ENCODE measurements at places on chromosomes 5 and 9.

GRCh38 chr9:81490605-81491331 lies 198.6 kb downstream of the TLE1 start:
- peaks cover 43% of the 10 kb centered on the region for H3K27me3 ChIP-seq
- no peaks in the 10 kb centered on the region for H3K36me3 ChIP-seq
- H3K4me3 ChIP-seq = no peak overlapping the region
- peak; percentile 55 for DNase-seq
- H3K4me1 ChIP-seq = peaks cover 12% of the 10 kb centered on the region

DNA sequence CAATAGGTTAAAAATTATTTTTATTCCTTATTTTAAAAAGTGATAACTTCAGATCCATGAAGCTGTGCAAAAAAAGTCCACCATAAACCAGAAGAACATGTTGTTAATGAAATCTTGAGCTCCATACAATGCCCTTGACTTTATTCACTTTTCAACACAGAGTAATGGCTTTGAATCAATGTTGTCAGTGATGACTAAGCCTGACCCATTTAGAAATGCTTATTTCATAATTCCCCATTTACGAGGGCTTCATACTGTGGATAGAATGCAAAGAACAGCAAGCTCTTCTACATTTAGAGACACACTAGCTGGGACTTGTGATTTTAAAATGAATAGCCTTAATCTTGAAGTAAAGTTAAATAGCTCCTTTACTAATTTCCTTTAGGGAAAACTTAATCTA lies 25.7 kb upstream of the IL9 start:
- H3K36me3 ChIP-seq = no peaks in the 10 kb centered on the region
- H3K27me3 ChIP-seq = peaks cover 10% of the 10 kb centered on the region
- H3K4me1 ChIP-seq = peaks cover 11% of the 10 kb centered on the region
- peak; percentile 82 for DNase-seq

- no peaks in the 10 kb centered on the region for H3K36me3 ChIP-seq
- no peaks in the 10 kb centered on the region for H3K27me3 ChIP-seq
- peak; percentile 60 for DNase-seq
- peaks cover 15% of the 10 kb centered on the region for H3K4me1 ChIP-seq
Observed at GRCh38 chr5:127092690-127093089, 19.4 kb upstream of the C5orf63 start.

DNA sequence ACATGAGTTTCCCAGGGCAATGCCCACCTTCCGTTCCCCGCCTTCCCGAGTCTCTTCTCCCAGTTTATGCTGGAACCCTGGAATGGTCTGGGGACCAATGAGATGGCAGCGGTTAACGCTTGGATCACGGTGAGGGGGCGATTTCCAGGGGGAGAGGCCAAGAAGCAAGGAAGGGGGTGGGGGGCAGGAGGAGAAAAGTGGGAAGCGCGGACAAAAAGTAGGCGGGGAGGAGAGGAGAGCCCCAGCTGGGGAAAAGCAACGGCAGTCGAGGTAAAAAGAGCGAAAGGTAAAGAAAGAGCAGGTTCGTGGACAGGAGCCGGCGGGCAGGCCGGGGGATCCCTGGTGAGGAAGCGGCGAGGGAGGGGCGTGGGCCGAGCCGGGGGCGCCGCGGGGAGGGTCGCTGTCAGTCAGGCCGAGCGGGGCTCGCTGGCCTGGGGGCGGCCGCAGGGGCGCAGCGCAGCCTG lies 508 bp upstream of the SNCAIP start:
- no peaks in the 10 kb centered on the region for H3K27me3 ChIP-seq
- peak overlapping the region; percentile 49 for H3K27ac ChIP-seq
- no peaks in the 10 kb centered on the region for H3K36me3 ChIP-seq
- H3K4me3 ChIP-seq = peak overlapping the region; percentile 71
- H3K4me1 ChIP-seq = 0 out of 2 replicates have a peak, but pooled peaks cover 7% of the 10 kb centered on the region
- DNase-seq = peak; percentile 23

- H3K27me3 ChIP-seq = no peaks in the 10 kb centered on the region
- no peak overlapping the region for H3K27ac ChIP-seq
- peaks cover 7% of the 10 kb centered on the region for H3K36me3 ChIP-seq
Observed at GRCh38 chr5:80240368-80240986, 15.4 kb downstream of the SERINC5 start.

DNA sequence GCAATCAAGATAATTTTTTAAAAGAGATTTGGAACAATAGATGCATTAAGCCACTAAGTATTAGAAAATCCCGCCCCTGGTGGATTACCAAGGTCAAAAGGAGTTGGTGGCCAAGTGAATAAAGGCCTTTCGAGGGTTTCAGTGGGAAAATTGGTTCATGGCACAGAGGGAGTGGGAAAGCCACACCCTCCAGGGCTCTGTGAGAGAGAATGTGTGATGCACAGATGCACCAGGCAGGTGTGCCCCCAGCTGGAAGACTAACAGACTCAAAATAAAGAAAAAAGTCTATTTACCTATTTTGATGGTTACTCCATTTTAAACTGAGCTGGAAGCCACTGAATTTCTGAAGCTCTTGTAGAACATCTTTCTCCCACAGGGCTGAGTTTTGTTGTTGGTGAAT lies 278.0 kb downstream of the DRD1 start:
- H3K27ac ChIP-seq = no peak overlapping the region
- H3K4me3 ChIP-seq = no peak overlapping the region
- no peak for DNase-seq
- H3K36me3 ChIP-seq = no peaks in the 10 kb centered on the region
- no peaks in the 10 kb centered on the region for H3K4me1 ChIP-seq
